NCI-H1105 (cell line): ENCODE measurements at places on chromosomes 1 and 21.

DNA sequence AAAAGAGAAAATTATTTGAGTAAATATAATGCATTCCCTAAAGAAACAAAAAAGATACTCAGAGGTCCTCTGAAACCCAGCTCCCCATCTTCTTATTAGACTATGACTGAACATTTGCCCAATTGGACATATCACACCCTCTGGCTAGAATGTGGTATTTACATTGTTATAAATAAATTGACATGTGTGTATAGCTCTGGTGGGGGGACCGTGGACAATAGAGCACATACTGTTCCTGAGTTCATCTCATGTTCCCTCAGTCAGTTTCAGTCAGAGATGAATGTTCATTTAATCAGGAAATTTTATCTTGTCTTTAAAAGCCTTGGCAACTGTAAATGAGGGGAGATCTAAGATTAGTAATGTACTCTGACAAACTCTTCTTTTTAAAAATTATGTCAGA lies 459.3 kb upstream of the ADAMTS5 start:
- no peak for DNase-seq

DNA sequence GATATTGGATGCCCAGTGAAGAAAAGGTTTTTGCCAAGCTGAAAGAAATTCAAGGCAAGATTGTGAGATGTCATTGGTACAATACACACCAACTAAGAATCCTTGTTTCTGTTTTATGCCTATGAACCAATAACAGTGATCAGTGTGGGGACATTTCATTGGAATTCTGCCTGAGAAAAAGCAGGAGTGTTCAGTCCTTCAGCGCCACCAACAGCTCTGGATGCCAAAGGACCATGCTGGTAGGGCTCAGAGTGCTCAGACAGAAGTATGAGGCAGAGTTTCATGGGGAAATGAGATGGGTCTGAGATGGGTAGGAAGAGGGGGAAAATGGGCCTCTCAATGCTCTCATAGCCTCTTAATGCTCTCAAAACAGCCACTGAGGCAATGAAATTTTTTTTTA lies 56.5 kb downstream of the GABPA start:
- DNase-seq: no peak

DNA sequence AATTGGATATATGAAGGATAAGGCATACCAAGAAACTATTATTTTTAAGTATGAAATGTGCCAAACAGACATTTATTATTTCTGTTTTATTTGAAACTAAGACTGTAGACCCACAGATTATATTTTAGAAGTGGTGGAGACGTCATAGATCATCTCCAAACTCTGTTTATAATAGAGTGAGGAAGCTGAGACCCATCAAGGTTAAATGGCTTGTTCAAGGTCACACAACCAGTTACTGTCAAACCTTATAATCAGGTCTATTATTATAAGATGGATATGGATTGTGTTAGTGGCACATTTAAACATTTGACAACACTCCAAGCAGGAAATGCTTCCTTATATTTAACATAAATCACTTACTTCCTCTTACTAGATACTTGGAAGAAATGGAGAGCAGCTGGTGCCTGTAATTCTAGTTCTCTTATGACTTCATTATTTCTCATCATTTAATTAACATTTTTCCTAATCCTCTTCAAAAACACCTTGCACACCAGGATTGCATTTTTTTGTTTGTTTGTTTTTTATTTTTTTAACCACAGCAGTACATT lies 117.0 kb downstream of the NEK7 start:
- no peak for DNase-seq

DNA sequence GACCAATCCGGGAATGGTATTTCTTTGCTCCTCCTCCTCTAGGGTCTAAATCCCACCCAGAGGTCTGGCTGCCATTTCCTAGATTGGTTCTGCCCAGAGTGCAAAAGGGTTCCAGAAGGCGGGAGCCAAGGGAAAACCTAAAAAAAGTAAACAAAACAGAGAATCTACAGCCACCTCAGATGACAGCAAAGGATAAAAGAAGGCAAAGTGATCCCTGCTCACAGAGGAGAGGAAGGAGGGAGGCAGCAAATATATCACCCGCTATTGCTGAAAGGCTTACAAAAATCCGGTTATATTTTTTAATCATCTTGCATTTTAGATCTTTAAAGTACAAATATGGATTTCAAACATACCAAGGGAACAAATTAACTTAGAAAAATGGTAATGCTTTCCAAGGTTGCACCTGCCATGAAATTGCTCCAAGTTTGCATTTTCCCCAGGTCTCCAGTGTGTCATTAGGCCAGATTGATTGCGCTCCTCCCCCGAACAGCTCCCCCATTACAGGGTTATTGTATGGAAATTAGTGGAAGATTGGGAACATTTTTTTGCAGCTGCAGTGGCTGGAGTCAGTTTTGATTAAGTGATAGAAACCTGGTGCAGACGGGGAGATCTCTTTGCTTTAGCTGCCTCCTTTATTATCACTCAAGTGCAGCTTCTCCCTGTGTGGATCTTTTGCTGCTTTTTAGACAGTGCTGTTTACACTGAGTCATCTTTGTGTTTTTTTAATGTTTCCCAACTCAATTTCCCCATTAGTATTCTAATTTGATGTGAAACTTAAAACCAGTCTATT lies 280.5 kb upstream of the CAMK1G start:
- peak; percentile 22 for DNase-seq

DNA sequence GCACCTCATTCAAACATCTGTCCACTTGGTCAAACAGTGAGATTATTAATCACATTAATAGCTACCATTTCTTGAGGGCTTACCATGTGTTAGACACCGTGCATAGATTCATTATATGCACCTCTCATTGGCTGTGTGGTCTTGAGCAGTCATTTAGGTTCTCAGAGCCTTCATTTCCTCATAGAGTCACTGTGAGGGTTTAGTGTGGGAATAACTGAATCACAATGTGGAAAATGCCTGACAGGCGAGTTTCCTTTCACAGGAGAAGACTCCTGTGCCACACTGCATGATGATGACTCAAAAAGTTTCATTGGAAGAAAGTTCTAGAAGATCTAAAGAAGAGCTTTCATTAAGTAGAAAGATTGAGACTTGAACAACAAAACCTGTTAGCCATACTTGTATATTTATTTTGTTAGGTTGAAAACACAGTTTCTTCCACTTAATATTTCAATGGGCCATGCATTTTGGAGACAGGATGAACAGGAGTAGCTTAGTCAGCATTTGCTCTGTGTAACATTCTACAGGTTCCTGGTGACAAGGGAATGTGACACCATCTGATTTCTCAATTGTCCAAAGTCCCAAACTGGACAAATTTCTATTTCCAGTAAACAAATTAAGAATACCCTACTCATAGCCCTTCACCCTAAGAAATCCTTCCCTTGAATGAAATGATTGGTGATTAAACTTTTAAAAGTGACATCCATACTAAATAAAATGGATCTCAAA lies 45.7 kb downstream of the FYB2 start:
- no peak for DNase-seq

DNA sequence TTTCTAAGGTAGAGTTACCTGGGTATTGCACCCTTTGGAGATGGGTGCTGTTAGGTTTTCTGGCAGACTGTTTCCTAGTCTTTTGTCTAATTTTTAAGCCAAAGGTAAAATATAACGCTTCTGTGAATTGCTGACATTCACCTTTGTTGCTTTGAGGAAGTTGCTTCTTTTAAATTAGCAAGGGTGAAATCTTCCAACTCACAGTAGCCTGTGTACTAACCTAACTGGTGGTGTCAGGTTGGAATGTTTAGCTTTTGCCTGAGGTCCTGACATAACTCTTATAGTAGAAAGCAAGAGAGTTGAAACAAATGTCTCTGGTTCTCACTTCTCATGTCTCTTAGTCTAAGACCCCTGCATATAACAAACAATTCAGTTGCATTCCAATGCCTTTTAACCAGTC lies 61.1 kb upstream of the LPGAT1 start:
- no peak for DNase-seq

DNA sequence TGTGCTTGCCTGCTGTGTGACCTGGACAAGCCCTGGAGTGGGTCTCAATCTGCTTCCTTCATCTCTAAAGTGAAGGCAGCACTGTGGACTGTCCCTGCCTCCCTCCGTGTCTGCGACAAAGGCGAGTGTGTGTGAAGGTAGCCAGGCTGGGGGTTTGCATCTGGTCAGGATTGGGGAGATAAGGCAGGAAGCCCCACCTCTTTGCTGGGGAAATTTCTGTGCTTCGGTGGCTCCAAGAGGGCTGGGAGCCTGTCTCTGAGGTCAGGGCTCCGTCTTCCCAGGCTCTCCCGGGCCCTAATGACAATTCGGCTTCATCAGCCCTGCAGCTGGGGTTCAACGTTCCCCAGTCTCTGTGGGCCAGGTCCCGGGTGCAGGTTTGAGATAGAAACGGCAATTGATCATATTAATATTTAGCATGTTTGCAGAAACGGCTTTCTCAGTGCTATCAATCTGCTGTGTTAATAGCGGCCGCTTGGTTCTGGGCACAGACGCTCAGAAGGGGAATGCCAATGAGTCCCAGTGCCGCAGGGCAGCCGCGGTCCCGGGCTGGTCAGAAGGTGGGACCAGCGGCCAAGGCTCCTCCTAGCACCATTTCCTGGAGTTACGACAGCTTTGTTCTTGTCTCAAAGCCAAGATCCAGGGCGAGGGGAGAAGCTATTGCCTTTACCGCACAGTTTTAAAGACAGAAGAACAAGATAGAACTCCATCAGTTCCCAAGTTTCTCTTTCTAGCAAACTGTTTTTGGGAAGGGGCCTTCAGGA lies 105.7 kb downstream of the PRDM16 start:
- DNase-seq: no peak

DNA sequence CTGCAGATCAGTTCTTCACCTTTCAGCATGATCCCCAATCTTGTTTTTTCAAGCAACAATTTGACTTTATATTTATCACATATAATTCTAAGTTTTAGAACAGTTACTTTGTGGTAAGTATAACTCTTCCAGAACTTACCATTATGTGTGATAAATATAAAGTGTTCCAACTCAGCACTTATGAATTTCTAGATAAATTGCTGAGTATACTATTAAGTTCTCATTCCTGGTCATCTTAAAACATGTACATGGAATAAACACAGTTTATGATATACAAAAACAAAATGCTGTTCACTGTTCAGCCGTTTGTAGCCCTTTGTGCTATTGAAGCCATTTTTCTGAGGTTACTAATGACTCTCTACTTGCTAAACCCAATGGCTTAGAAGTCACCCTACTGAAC lies 5.1 kb upstream of the XPR1 start:
- DNase-seq: no peak
